T-helper 17 cell (primary cell): ENCODE measurements at places on chromosomes 13 and 19. TPM values are rescaled to one million over a fixed set of nuclear protein-coding genes. Genes with fewer than 3 reads are reported as not detected.

The APLP1 gene
- total RNA-seq: not detected

The ZNF345 gene
- 8.2 TPM for total RNA-seq

DNA sequence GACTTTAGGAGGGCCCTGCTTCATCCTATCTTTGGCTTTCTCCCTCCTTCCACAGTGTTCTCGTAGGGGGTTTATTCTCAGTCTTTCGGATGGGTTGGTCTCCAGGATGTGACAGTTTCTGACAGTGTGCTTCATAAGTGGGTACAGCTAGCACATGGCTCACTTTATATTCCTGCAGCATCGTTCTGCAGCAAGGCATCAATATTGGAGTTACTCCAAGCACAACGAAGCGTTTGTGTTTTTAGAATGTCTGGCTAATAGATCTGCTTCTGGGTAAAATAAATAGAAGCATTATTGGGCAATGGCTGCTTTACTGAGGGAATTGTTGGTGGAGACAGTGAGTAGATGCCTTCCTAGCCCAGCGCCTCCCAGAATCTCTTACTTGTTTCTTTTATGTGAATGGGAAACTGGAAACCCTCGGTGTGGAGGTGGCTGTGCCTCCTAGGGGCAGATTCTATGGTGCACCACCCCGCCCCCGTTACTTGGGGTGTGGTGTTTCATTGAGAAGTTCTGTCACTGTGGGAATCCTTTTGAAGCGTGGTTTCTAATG is 2.0 kb downstream of the FARP1 start:
- no peak for DNase-seq

The RNF113B gene
- not detected for total RNA-seq

The SSC5D gene
- 0.08 TPM for total RNA-seq

- DNase-seq: no peak
Observed at GRCh38 chr13:50646070-50646469, 197.4 kb downstream of the DLEU7 start.

DNA sequence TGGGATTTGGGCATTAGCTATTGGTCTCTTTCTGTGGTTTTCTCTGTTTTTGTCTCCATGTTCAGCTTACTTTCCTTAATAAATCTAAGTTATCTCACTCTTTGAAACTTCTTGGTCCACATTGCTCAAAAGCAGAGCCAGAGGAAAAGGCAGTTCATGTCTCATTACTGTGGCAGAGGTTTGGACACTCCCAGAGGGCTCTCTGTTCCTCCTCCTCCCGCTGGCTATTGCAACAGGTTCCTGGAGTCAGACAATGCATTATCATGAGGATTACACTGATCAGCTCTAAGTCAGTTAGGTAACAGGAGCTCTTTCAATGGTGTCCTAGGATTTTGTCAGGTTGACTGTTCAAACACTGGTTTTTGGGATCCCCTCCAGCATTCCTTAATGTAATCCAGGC is 298.8 kb downstream of the NDFIP2 start:
- DNase-seq: no peak

The FGF22 gene
- total RNA-seq: 0.65 TPM

The LGALS4 gene
- total RNA-seq: 1.7 TPM

The LMTK3 gene
- 11.5 TPM for total RNA-seq

The MIR17HG gene
- 6.9 TPM for total RNA-seq

DNA sequence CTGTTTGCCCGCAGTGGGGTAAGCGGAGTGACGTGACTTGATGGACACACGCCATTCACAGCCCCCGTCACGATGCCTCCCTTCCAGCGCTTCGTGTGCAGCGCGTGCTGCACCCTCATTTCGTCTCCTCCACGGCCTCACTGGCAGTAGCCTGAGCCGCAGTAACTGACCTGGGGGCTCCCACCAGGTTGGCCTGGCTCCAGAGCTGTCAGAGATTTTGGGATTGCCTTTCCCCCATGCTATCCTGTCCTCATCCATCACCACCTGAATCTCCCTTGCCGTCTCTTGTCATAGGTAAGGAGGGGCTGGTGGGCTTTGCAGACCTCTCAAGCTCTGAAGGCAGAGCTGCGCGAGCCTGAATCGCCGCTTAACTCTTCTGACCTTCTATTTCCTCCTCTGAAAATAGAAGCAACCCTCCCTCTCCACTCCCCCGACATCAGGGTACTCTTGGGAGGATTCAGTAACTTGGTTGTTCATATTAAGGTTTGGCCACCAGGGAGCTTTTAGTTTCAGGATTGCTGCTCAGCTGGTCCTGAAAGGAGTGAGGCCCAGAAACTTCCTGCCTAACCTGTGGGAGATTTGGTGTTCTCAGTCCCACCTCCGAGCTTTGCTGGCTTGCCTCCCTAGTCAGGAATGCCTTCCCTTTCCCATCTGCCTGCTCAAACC is 27.9 kb downstream of the SIGLEC5 start:
- no peak for DNase-seq

The KLK11 gene
- total RNA-seq: not detected

DNA sequence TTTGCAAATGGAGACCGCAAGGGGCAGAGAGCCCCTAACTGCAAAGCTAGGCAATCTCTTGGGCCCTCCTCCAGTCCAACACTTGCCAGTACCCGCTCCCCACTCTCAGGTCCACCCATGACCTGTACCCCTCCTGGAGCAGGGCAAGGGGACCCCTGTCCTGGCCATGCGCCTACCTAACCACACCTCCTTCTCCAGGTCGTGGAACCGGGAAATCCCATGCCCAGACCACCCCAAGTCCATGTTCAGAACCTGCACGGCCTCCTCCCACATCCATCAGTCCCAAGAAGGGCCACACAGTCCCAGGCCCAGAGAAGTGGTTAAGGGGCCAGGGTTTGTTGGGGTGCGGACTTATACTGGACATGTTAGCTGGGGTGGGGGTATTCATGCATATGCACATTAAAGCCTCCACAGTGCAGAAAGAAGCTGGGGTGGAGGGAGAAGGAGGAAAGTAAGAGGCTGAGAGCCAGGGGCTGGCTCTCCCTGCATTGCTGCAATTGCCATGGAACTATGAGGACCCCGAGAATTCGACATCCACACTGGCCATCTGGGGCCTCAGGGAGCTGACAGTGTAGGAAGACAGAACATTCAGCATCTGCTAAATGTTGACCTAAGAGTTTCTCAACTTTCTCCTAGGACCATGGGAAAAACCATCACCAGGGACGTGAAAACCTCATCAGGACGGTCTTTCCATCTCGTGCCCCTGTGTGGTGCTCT is 39.0 kb downstream of the HSPH1 start:
- no peak for DNase-seq

- no peak for DNase-seq
Observed at GRCh38 chr19:7709932-7710460, 8.1 kb upstream of the FCER2 start.

The LRRC8E gene
- total RNA-seq: not detected

DNA sequence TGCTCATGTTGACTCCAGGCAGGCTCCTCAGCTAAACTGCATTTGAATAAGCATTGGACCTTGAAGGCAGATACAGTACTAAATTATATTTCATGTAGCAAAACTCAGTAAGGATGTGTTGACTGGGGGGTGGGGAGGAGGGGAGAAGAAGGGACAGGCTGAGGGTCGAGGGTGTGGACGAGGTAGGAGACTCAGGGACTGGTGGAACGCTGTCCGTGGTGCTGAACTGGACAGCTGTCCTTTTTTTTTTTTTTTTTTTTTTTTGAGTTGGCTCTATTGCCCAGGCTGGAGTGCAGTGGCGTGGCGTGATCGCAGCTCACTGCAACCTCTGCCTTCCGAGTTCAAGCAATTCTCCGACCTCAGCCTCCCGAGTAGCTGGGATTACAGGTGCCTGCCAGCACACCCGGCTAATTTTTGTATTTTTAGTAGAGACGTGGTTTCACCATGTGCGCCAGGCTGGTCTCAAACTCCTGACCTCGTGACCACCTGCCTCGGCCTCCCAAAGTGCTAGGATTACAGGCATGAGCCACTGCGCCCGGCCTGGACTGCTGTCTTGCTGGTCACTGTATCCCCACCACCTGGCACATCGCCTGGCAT is 33.2 kb upstream of the CASP14 start:
- no peak for DNase-seq

DNA sequence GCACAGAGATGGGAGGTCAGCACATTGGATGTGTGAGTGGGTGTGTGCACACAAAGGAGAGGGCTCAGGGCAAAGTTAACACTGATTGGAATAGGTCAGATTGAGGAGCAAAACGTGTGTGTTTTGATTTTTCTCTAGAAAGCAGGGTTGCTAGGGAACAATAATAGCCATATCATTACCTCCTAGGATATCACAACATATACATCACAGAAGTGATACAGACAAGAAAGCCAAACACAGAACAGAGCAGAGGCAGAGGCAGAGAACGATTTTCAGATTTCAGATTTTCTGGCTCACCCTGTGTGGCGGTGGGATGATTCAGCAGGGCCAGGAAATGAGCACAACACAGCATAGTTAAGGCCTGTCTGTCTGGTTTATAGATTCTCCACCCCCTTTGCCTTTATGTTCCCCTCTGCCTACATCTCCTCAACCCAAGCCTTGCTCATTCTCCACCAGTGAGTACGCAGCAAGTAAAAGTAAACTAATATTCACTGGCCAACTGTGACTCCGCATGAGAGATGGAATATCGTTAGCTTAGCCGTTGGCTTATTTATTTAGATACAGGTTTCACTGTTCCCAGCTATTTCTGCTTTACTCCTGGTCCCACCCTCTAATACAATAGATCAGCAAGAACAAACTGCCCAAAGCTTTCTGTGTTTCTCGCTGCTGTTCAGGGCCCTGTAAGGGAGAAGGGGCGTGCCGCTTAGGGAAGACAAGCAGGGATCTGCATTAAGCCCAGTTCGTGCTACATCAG is 182.7 kb upstream of the TSC22D1 start:
- no peak for DNase-seq

DNA sequence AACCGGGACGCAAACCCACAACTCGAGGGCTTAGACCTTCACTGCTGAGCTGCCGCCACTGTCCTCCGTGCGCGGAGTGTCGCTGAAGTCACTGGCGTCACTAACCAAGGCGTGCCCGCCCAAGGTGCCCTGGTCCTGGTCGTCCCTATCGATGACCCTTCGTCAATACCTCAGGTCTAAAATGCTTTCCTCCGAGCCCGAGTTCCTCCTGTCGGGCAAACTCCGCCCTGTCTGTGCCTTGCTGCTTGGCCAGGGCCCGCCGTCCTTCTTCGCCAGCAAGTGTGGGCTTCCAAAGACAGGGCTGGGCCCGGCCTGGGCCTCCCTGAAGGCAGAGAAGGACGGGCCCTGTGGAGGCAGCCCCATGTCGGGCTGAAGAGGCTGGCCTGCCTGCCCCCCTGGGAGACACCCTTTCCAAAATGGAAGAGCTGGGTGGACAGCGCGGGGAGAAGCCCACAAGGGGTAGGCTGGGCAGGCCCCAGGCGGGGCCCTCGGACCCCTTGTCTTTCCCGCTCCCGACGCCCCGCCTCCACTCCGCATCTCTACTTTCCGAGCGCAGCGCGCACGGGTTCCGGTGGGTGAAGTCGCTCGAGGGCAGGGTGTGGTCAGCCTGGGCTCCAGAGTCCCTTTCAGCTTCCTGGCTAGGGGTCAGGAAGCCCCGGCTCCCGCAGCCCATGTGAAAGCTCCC is 13.4 kb downstream of the RB1 start:
- no peak for DNase-seq

GRCh38 chr19:33562636-33563035 is 41.0 kb upstream of the PEPD start:
- no peak for DNase-seq

DNA sequence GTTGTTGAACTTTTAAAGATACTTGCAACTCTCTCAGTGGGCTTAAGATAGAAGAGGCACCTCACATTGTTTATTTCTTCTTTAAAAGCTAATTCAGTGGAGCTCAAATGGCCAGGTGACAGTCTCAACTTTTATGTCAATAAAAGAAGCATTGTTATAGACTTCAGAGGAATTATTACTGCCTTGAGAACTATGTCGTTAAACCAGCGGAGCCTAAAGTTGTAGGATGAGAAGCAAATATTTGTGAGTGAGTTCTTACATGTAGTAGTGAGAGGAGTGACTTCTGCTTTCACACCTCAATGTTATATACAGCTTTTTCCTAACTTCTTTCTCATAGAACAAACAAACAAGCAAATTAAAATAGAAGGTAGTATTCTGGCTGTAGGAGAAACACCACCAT is 31.2 kb upstream of the DGKH start:
- no peak for DNase-seq

GRCh38 chr19:10145031-10145430 is 25.3 kb upstream of the EIF3G start:
- no peak for DNase-seq

DNA sequence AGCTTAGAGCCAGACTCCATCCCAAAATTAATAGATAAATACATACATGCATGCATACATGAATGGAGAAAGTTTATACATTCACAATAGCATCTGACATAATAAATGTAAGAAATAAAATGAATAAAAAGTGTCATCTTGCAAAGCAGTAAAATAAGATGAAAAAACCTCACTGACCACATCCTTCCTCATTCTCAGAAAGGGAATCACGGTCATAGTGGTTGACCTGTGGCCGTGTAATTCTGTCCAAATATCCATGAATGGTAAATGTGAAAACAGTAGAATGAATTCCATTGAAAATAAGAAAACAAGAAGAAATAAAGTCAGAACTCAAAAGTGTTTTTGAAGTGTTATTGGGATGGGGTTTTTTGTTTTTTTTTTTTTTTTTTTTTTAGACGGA is 9.8 kb upstream of the CDC42EP5 start:
- no peak for DNase-seq

DNA sequence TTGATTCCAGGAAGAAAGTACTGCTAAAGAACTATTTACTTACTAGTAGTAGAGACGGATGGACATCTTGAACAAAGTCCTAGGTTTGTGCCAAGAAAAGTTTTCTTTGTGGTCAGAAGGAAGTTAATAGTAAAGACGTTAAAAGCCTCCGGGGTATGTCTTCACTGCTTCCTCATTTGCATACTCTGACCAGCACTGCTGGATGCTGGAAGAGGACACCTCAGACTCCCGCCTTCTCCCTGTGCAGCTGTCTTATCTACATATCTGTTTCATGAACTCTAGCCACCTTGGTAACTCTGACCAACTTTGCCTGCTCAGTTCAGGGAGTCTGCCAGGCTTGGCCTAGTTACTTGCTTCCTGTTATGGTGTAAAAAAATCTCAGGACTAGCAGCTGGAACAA is 1109.1 kb upstream of the MIR17HG start:
- DNase-seq: no peak
